GM23248 (cell line): ENCODE measurements at places on chromosomes 4 and X. TPM values are rescaled to one million over a fixed set of nuclear protein-coding genes. Genes with fewer than 3 reads are reported as not detected.

DNA sequence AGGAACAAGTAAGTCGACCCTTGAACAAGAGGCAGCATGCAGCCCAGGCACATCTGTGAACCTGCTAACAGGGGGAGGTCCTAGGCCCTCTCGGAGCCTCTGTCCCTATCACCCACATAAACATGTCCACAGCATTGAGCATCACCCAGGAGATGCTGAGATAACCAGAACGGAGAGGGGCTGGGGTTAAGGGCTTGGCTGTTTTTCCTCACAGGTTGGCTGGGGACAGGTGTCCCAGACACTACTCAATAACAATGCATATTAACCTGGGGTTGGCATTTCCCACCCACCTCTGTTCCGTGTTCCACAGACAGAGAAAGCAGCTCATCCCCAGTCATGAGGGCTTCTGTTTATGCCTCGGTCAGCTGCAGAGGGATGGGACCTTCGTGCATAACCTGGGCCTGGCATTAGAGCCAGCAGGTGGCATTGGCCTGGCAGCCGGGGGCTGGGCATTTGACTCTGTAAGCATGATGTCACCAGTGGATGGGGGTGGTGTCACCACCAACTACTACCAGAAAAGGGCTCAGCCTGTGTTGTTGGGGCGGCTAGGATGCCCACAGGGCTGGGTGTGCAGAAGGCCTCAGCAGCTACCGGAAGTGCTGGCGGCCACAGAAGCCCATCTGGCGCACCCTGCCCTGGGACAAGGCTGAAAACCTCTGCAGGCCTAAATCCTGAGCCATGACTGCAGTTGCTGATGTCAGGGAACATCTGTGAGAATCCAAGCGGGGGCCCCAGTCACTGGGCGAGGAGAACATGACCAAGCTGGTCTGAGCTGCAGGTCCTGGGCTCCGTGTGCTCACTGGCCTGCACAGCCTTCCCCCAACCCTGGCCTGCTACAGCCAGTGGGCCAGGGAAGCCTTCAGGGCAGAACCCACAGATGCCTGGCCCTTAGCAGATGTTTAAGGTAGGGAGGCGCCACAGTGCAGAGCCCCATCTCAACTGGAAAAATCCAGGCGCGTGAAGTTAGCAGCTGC is 351.4 kb downstream of the NR3C2 start:
- no peaks in the 10 kb centered on the region for H3K36me3 ChIP-seq
- no peak for DNase-seq
- H3K27ac ChIP-seq = no peak overlapping the region
- H3K4me3 ChIP-seq = no peak overlapping the region
- H3K4me1 ChIP-seq = no peaks in the 10 kb centered on the region

GAGE12E gene
- not detected in 2 replicates for total RNA-seq

DNA sequence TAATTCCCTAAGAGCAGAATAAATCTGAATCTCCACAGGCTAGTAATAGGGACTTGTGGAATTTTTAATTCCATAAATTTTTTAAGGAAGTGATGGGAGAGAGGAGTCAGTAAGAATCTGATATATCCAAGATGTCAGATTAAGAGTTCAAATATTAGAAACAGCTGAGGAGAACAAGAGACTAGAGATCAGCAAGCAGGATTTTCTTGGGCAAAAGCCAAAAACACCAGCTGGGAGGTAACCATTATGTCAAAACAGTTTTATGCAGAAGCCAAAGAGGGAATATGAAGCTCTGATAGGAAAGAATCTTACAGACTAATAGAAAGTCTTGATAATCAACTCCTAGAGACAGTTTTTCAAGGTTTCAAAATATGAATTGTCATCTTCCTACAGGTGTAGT is 72.2 kb upstream of the RBPJ start:
- no peak overlapping the region for H3K27ac ChIP-seq
- no peak overlapping the region for H3K4me3 ChIP-seq
- H3K4me1 ChIP-seq = no peaks in the 10 kb centered on the region
- DNase-seq = no peak
- H3K36me3 ChIP-seq = no peaks in the 10 kb centered on the region
- H3K27me3 ChIP-seq = no peaks in the 10 kb centered on the region

NLGN4X gene
- under 0.01 TPM in 1 of 2 replicates, not detected in the other for total RNA-seq

GRCh38 chr4:34850968-34851367 is 1393.3 kb downstream of the ARAP2 start:
- no peak overlapping the region for H3K27ac ChIP-seq
- no peak for DNase-seq
- H3K4me1 ChIP-seq = no peaks in the 10 kb centered on the region
- no peaks in the 10 kb centered on the region for H3K27me3 ChIP-seq
- no peaks in the 10 kb centered on the region for H3K36me3 ChIP-seq
- no peak overlapping the region for H3K4me3 ChIP-seq

GRCh38 chr4:151540728-151541388 is 131.9 kb downstream of the FHIP1A start:
- H3K4me1 ChIP-seq = peaks cover 20% of the 10 kb centered on the region
- peak overlapping the region; percentile 91 for H3K27ac ChIP-seq
- no peaks in the 10 kb centered on the region for H3K27me3 ChIP-seq
- peak; percentile 95 for DNase-seq
- H3K4me3 ChIP-seq = peak overlapping the region; percentile 51

DNA sequence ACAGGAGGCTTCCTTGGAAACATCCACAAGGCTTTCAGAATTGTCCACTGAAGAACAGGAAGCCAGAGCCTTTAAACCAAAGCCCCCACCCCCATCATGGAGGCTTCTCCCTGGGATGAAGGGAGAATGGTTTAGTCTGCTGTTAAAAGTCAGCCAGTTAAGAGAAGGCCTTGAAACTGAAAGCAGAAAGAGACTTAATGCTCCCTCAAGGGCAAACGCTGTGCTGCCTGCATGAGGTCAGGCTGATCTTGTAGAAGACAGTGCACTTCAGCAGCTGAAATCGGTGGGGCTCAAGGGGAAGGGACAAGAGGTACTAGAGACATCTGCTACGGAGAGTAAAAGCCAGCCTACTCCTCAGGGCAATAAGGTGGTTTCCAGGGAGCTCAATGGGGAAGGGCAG is 69.0 kb downstream of the HPRT1 start:
- no peaks in the 10 kb centered on the region for H3K27me3 ChIP-seq
- H3K27ac ChIP-seq = no peak overlapping the region
- peaks cover 11% of the 10 kb centered on the region; the same call in 1 of the 2 replicates for H3K4me1 ChIP-seq
- no peak overlapping the region for H3K4me3 ChIP-seq
- no peaks in the 10 kb centered on the region for H3K36me3 ChIP-seq

DNA sequence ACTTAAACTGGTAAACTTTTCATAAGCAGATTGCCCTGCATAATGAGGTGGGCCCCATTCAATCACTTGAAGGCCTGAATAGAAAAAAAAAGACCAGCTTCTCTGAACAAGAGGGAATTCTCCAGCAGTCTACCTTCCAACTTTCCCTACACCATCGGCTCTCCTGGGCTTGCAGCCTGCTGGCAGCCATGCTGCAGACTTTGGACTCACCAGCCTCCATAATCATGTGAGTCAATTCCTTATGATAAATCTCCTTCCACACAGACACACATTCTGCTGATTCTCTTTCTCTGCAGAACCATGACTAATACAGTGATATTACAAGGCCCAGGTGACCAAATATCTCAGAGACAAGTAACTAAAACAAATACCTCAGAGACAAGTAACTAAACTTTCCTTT is 113.8 kb upstream of the WDR17 start:
- H3K27ac ChIP-seq = no peak overlapping the region
- no peak overlapping the region for H3K4me3 ChIP-seq
- no peaks in the 10 kb centered on the region for H3K36me3 ChIP-seq

- no peak overlapping the region for H3K27ac ChIP-seq
- DNase-seq = no peak
- H3K4me1 ChIP-seq = no peaks in the 10 kb centered on the region
- no peaks in the 10 kb centered on the region for H3K36me3 ChIP-seq
- no peaks in the 10 kb centered on the region for H3K27me3 ChIP-seq
Measured at GRCh38 chr4:23422878-23423277, 467.0 kb downstream of the PPARGC1A start.

C4orf51 gene
- not detected in 2 replicates for total RNA-seq

- H3K27me3 ChIP-seq = no peaks in the 10 kb centered on the region
- H3K4me3 ChIP-seq = no peak overlapping the region
- H3K36me3 ChIP-seq = peaks cover 81% of the 10 kb centered on the region
- no peaks in the 10 kb centered on the region for H3K4me1 ChIP-seq
Measured at GRCh38 chr4:143549928-143550327, 36.4 kb downstream of the SMARCA5 start.

- no peak overlapping the region for H3K4me3 ChIP-seq
- no peaks in the 10 kb centered on the region for H3K4me1 ChIP-seq
- no peak for DNase-seq
- no peaks in the 10 kb centered on the region for H3K27me3 ChIP-seq
- no peak overlapping the region for H3K27ac ChIP-seq
Measured at GRCh38 chrX:137342969-137343368, 223.0 kb upstream of the ZIC3 start.

DNA sequence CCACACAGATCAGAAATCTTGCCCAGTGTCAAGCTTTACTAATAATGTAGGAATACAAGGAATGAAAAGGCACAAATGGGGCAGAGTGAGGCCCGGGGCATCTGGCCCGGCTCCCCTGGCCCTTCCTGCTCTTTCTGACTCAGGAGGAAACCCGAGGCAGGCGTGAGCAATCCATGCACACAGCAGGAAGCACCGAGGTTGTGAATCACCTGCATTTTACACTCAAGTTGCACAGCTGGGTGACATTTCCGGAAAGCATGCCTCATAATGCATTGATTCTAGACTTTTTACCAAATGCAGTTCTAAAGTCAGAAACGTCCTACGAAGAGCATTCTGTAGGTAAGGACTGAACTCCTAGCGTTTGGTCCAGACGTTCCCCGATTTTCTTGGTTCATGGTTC is 38.9 kb downstream of the PRIMPOL start:
- H3K27ac ChIP-seq = peak overlapping the region; percentile 71
- H3K27me3 ChIP-seq = no peaks in the 10 kb centered on the region
- H3K4me3 ChIP-seq = no peak overlapping the region; the same call in 1 of the 2 replicates

PABPC1L2B gene
- total RNA-seq = not detected in 2 replicates

VSIG1 gene
- not detected in 2 replicates for total RNA-seq

DNA sequence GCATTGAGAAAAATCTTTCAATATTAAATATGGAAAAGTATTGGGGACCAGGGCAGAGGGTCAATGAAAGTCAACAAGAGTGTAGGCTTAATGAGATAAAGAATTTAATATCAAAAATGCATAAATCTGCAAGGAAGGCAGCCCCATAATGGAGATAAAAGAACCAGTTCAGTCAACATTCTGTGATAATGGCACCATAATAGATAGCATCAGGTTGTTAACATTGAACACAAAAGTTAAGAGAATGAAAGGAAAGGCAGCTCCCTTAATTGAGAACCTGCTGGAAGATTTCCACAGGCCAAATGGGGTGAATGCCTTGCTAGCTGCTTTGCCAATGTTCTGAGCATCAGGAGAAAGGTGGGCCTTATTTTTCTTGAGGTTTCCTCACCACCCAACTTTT is 60.4 kb upstream of the TMEM33 start:
- H3K27me3 ChIP-seq = peaks cover 94% of the 10 kb centered on the region
- H3K27ac ChIP-seq = no peak overlapping the region
- no peaks in the 10 kb centered on the region for H3K36me3 ChIP-seq

GRCh38 chr4:68324519-68325262 is 25.2 kb downstream of the YTHDC1 start:
- H3K27ac ChIP-seq = no peak overlapping the region
- DNase-seq = no peak
- H3K27me3 ChIP-seq = no peaks in the 10 kb centered on the region
- H3K4me1 ChIP-seq = no peaks in the 10 kb centered on the region; the same call in 1 of the 2 replicates
- H3K4me3 ChIP-seq = no peak overlapping the region

BRS3 gene
- not detected in 2 replicates for total RNA-seq

DNA sequence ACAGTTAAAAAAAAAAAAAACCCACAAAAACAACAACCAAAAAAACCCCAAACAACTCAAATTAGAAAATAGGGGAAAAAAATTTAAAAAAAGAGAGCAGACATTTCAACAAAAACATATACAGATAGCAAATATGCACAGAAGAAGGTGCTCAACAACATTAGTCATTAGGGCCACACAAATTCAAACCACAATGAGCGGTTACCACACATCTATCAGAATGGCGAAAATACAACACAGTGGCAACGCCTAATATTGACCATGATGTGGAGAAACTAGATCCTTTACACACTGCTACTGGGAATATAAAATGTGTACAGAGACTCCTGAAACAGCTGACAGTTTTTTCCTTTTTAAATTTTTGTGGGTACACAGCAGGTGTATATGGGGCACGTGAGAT is 19.4 kb downstream of the LYAR start:
- H3K27me3 ChIP-seq = no peaks in the 10 kb centered on the region
- H3K36me3 ChIP-seq = peaks cover 6% of the 10 kb centered on the region; the same call in 1 of the 2 replicates
- no peak overlapping the region for H3K27ac ChIP-seq
- no peak overlapping the region for H3K4me3 ChIP-seq

GATA1 gene
- total RNA-seq = not detected in 2 replicates

DNA sequence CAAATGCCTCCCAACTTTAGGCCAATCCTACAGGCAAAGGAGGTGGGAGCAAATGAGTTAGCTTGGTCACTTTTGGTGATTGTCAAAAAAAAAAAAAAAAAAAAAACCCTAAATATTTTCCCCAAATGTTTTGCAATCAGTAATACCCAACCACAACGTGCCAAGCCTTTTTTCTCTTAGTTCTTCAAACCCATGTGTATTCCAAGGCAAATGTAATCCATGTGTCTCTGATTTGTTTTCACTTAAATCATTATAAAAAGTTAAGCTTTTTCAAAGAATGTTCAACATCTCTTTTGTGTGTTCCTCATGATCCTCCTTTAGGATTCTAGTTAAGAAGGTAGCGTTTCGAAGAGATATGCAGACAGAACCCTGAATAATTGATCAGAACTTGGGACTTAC is 328.4 kb downstream of the PAPSS1 start:
- H3K27ac ChIP-seq = no peak overlapping the region
- no peaks in the 10 kb centered on the region for H3K36me3 ChIP-seq
- H3K27me3 ChIP-seq = no peaks in the 10 kb centered on the region

- no peak for DNase-seq
- H3K4me1 ChIP-seq = peaks cover 12% of the 10 kb centered on the region; the same call in 1 of the 2 replicates
- peak overlapping the region; percentile 90 for H3K27ac ChIP-seq
Measured at GRCh38 chrX:132216283-132216682, 3.0 kb downstream of the RAP2C start.

DNA sequence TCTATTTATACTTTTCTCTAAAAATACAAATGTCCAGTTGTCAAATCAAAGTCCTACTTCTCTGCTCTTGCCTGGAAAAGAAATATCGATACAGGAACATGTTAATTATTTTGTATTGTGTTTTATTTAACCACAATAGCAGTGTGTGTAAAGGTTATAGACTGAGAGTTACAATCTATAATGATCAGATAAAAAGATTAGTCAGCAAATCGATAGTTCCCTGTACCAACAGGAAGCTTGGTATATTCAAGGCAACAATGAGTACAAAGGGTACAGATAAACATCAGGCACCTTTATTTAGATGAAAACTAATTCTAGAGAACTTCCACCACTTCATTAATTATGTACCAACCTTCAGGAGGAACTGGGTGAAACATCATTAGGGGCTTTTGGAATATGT is 469.5 kb downstream of the GBA3 start:
- no peak overlapping the region for H3K4me3 ChIP-seq
- H3K36me3 ChIP-seq = no peaks in the 10 kb centered on the region
- no peaks in the 10 kb centered on the region for H3K27me3 ChIP-seq
